Stimulated activated CD8-positive, alpha-beta memory T cell treated with anti-CD3 and anti-CD28 coated beads, Interleukin-4, amount 100 ng/mL, for 24 hours (primary cell): ENCODE measurements at places on chromosomes 3 and 15.

DNA sequence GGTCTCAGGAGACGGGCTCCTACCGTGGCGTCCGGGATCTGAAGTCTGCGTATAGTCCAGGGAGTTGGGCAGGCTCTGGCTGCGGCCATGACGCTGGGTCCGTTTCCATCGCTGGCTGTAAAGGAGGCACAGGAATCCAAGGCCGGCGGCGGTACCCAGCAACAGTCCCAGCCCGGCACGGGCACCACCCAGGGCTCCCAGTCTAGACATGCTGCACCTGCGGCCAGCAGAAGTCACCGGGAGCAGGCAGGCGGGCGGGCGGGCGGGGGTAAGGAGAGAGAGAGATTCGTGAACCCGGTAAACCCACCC is 526 bp downstream of the RMDN3 start:
- no peak for DNase-seq

- DNase-seq, result no peak
These were observed 467 bp downstream of the HGD start for GRCh38 chr3:120681506-120682038.

DNA sequence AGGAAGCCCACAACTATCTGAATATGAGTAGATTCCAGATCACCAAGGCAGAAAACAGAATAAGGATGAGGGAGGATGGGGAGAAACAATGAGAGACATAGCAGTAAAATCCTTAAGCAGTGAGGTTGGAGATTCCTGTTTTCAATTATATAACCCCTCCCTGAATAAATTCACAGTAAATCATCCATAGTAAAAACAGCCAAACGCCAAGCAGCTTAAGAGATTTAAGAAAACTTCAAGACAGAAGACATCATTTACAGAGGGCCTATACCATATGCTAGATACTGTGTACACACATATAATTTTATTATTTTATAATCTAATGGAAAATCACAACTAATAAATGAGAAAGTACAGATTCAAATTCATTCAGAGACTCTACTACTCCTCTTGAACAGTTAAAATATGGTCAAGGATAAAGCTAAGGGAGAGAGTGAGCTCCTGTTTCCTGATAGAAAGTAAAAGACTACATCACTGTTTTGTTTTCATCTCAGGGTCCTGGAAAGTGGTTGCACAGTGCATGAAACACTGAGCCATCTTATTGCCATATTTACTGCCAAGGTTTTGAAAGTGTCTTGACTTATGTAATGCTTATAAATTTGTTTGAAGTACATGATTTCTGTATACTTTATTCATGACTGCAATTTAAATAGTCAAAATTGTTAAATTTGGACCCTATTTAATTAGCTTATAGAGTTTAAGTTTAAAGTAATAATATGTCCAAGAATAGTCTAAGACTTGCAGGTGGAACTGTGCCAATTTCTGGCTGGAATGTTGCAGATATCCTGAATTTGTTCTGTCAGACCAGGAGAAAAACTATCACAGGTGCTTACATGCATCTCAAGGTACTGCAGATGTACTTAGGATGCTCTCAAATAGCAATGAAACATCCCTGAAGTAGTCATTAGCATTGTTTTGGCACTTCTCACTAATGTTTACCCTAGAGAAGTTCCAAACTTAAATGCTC is 141.4 kb downstream of the TBL1XR1 start:
- DNase-seq, result no peak

DNA sequence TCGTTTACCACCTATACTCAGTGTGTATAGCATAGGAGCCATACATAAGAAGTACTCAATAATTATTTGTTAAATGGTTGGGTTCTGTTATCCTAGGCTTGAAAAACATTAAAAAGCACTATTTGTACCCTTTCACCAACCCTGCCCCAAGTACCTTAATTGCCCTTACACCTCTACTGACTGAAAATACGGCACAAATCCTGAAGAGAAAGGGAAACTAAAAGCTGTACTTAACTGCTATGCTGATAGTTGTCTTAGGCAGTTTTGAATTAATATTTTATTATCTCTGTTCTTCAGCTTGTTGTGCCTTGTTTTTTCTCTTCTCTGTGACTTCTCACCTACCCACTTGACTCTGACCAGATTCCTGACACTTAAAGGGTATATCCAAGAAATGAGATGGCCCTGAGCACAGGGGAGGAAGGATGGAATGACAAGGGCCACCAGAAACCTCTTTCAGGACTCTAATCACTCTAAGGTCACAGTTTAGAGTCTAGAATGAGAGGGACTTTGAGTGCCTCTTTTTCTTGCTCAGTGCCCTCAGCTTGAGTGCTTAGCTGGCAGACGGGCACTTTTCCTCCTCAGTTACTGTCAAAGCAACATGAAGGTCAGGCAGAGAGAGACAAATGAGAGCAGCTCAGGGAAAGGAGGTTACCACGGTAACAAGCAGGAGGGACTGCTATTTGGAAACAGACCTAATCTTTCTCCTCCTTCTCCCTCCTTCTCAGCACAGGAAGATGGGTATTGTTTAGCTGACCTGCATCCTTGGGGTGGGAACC is 136.5 kb downstream of the ZNF609 start:
- no peak for DNase-seq

DNA sequence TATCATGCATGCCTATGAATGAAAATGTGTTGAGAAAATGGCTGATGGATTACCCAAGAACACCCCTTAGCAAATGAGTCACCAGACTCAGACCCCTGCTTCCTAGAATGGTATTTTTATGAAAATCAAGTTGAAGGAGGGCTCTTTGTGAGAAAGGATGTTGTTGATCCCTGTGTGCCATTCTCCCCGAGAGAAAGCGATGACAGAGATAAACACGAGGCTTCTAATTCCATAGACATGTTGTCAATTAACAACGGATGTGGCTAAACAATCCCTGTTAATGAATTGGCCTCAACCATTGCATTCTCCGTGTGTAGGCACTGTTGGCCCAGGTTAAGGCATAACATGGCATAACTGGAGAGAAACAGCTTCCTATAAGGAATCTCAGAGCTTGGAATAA is 5.8 kb upstream of the OXTR start:
- no peak for DNase-seq

- no peak for DNase-seq
These were observed 517.6 kb upstream of the ROBO1 start for GRCh38 chr3:80285388-80285787.

GRCh38 chr3:184814214-184814613 is 2.2 kb downstream of the VPS8 start:
- DNase-seq, result no peak

GRCh38 chr3:41630708-41631107 is 331.2 kb downstream of the ULK4 start:
- DNase-seq, result no peak

DNA sequence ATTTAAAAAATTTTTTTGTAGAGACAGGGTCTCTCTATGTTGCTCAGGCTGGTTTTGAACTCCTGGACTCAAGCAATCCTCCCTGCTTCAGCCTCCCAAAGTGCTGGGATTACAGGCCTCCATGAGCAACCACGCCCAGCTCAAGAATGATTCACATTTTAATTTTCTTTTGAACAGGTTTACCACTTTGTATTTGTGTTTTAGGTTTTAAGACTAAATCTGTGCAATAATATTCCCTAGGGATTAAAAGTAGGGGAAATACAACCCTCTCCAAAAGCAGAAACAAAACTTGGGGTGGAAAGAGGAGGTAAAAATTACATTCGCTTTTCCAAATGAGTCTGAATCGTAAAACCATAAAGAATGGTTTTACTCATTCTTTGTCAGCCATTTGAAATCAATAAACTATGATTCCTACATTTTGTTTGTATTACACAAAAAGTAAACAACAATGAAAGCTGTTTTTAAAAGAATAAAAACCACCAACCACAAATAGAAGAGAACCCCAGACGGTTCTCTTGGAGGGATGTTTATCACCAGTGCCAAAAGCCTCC is 37.8 kb downstream of the SLC24A1 start:
- no peak for DNase-seq

DNA sequence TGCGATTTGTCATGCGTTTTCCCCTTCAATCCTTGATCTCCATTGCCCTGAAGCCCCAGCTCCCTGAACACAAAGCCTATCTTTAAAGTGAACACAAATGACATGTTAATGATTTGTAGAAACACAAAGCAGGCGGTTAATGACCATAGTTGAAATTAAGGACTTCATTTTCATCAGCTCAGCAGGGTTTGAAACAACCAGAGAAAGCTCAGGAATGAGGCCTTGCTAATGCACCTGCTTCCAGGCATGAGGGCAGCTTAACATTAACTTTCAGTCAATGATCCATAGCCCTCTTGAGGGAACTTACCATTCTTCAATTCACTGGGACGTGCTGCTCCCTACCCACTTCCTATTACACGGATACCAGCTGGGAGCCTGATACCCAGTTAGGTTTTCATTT is 427.2 kb upstream of the CBLB start:
- DNase-seq, result no peak

GRCh38 chr3:127406309-127407025 is 118.6 kb upstream of the PRR20G start:
- DNase-seq, result peak; percentile 1

GRCh38 chr3:177131927-177132636 is 65.2 kb downstream of the TBL1XR1 start:
- DNase-seq, result no peak

- no peak for DNase-seq
These were observed 15.5 kb upstream of the ATP1B3 start for GRCh38 chr3:141860766-141861513.

DNA sequence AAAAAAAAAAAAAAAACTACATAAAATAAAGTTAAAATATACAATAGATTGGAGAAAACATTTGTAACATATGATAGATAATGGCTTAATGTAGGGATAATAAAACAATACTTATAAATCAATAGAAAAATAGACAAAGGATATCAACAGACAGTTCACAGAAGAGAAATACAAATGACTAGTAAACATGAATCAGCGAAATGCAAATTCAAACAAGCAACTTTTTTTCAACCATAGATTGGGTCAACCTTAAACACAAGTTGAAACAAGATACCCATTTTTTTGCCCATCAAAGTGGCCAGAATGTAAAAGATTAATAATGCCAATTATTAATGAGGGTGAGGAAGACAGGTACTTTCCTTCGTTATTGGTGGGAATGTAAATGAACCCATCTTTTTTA is 59.9 kb downstream of the ABHD2 start:
- DNase-seq, result no peak

- DNase-seq, result no peak
These were observed 5.0 kb upstream of the SGO1 start for GRCh38 chr3:20190991-20191390.

- DNase-seq, result no peak
These were observed 82.1 kb upstream of the LRRFIP2 start for GRCh38 chr3:37256447-37256846.

- DNase-seq, result no peak
These were observed 123.7 kb upstream of the ATP2B2 start for GRCh38 chr3:10628891-10629670.

DNA sequence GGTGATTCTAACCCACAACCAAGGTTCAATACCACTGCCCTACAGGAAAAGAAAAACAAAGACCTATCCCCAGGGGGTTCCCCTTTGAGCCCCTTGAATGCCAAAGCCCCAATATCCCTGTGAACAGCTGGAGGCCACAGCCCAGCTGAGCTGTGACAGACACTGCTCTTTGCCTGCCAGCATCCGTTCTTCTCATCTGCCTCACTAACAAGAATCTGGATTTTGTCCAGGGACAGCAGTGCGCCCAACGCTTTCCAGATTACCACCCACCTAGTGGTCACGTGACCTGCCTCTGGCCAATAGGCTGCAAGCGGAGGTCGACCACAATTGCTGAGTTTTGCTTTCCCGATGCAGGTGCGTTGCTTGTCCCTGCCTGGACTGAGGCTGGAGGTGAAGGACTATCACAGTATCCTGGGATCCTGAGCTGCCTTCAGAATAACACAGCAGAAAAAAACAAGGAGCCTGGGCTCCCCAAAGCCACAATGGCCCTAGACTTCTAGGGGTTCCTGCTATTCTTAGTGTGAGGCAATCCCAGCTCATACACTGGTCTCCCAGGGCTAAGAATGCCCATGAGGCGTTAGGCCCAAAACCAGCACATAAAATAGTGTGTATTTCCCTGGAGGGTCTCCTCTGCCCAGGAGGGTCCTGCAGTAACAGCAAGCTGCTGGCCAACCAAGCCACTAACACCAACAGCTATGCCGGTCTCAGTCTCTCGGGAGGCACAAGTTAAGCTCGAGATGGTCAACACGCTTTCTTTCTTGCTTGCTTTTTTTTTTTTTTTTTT is 13.8 kb downstream of the BDH1 start:
- no peak for DNase-seq

DNA sequence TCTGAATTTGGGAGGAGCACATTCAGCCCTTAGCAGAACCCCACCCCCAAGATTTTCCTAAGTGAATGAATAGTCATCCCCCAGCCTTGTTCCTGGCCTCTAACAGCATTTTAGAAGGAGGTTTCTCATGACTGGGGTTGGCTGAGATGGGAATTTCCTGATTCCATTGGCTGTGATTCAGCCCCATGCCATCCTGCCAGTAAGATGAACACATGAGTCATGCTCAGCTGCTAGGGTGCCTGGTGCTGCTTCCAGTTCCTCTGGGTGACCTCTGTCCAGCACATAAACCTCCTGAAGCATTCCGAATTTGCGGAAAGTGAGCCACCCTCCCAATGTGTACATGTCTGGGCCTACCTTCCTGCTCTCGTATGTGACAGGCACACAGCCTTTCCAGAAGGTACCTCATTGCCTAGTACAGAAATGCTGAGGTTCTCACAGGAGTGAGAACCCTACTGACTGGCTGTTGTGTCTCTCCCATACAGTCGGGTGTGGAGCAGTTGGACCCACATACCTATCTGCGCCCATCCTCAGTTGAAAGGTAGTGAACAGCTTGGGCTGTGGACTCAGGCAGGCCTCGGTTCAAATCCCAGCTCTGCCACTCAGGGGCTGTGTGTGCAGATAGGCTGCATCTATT is 91.7 kb downstream of the APBA2 start:
- no peak for DNase-seq

DNA sequence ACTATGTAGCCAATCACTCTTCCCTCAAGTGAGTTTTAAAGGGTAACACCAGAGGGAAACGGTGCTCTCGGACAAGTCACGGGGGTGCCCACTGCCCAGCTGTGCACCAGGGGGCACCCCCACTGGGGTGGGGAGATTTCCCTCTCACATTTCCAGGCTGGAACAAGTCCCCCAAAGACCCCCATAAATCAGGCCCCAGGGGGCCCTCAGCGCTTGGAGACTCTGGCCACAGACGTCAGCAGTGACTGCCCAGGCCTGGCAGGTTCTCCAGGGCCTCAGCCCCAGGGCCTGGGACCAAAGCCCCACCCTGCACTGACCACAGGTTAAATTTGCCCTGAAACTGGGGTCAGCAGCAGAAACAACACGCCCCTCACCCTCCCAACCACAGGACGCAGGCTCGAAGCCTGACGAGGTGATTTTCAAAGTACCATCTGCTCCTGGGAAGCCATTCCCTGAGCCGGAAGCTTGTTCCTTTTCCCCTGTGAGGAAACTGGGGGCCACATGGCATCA is 17.0 kb downstream of the XXYLT1 start:
- DNase-seq, result no peak

GRCh38 chr3:88807491-88808105 is 299.8 kb upstream of the EPHA3 start:
- DNase-seq, result no peak

GRCh38 chr3:145716519-145716918 is 444.5 kb downstream of the PLOD2 start:
- no peak for DNase-seq

- DNase-seq, result no peak
These were observed 1106.8 kb downstream of the ROBO1 start for GRCh38 chr3:78660957-78661356.

GRCh38 chr15:101161656-101162055 is 90.2 kb downstream of the CHSY1 start:
- no peak for DNase-seq
